ENCODE measurements at places on chromosomes 12 and 14. TPM values are rescaled to one million over a fixed set of nuclear protein-coding genes. Genes with fewer than 3 reads are reported as not detected.

The PIWIL1 gene
- not detected for total RNA-seq

The DAO gene
- total RNA-seq = not detected

The SIRT4 gene
- 3.5 TPM for total RNA-seq

The ESPL1 gene
- 5.8 TPM for total RNA-seq

The GUCY2C gene
- 0.47 TPM for total RNA-seq

The TRIM9 gene
- total RNA-seq = 2.2 TPM

The RNF212B gene
- total RNA-seq = not detected

Data from suprapubic skin (tissue), 4 donors.